Osteoblast (primary cell): ENCODE measurements at places on chromosomes 5 and 9. TPM values are rescaled to one million over a fixed set of nuclear protein-coding genes. Genes with fewer than 3 reads are reported as not detected.

The PCDHA1 gene
- total RNA-seq: not detected in 2 replicates

The RNF130 gene
- total RNA-seq: 25.0 and 28.6 TPM in 2 replicates

The KIF3A gene
- 8.5 and 12.7 TPM in 2 replicates for total RNA-seq

DNA sequence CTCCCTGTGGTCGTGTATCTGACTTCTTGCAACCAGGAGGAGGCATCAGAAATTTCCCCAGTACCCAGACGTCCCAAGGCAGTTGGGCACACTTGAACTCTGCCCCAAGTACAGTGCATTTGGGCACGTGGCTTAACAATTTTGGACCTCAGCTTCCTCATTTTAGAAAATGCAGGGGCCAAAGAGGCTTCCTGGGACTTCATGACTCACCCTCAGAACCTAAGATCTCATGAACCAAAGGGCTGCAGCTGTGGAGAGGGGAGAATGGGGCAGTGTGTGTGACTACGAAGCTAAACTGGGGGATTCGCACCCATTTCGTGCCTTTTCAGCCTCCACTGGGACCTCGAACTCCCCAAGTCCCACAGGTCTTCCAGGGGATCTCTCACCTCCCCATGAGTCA, 59.2 kb downstream of the SYK start:
- DNase-seq: no peak

DNA sequence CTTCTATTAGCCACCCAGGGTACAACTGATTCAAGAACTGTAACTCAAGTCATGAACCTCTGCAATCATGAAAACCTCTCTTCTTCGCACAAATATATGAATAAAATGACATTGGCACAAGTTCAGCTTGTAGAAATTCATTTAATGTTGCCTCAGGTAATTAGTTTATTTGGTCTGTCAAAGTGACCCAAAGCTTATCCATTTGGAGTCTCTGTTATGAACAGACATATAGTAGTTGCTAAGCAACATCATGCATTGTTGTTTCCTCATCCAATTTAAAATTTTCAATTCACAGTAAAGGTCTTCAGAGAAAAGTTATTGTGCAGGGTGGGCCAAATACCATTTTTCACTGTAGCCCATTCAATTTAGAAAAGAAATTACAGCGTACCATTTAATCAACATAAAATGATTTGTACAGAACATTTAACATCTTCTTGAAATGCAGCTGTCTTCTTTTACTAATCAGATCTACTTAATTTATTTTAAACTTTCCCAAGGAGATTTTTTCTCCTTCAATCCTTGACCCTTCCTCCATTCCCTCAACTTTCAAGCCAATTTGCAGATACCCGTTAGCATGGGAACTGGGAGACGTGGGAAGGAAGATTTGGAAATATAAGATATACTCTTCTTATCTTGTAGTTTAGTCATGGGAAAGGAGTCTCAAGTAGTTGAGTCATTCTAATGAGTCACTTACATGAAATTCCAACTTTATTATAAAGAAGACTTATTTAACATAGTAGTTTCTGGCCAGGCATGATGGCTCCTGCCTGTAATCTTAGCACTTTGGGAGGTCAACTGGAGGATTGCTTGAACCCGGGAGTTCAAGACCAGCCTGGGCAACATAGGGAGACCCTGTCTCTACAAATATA, 231.3 kb downstream of the ATPSCKMT start:
- peak; percentile 84 for DNase-seq

- peak; percentile 19 for DNase-seq
Observed at GRCh38 chr5:13745508-13745907, 199.0 kb downstream of the DNAH5 start.

DNA sequence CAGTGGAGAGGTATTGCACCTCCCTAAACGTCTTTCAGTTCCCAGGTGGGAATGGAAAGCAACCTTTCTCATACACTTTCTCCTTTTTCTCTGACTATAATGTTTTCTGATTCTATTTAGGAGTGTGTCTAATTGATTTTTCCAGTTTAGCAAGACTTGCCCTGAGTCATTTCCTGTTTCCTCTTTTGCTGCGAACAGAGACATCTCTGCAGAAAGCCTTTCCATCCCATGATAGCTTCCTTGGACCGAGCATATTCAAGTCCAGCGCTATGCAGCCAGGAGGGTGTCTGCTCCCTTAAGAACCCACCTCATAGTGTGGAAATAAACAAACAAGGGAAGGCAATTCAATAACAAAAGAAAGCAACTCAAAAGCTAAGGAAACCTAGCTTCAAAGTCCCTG, 60.0 kb upstream of the CDH6 start:
- no peak for DNase-seq
